Stimulated activated CD4-positive, alpha-beta T cell treated with anti-CD3 and anti-CD28 coated beads, Interleukin-12 subunit alpha, Interleukin-12 subunit beta, amount 100 ng/mL, for 24 hours (primary cell): ENCODE measurements at places on chromosomes 6 and 20.

DNA sequence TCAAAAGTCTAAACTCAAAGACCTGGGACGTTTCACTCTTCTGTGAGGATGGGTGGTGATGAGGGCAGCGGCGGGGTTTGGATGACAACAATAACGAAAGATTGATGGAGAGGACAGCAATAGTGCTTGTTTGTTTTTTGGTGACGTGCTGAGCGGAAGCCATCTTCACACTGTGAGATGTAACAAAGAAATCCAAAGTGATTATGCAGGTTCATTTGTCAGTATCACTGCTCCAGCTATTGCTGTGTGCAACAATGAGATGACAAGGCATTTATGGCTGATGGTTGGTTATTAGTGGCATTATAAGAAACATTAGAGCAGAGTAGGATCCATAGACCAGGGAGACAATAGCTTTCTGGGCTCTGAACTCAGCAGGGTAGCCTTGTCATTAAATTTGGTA lies 306.7 kb downstream of the RNF144B start:
- no peak for DNase-seq

DNA sequence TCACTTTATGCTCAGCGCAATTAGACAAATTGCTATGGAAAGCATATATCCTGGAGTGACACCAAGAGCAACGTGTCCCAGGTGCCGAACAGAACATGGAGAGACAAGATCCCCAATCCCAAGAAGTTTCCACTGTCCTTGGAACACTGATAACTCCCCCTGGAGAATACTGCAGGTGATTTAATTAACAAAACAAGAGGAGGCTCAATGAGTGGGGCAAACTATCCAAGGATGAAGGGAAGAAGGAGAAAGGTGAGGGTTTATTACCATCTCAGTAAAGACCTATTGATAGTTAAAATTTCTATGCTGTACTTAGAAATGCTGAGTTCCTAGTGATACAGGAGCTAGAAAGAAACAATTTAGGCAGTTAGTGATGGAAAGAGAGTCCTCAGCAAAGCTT lies 35.7 kb downstream of the EDN1 start:
- no peak for DNase-seq

DNA sequence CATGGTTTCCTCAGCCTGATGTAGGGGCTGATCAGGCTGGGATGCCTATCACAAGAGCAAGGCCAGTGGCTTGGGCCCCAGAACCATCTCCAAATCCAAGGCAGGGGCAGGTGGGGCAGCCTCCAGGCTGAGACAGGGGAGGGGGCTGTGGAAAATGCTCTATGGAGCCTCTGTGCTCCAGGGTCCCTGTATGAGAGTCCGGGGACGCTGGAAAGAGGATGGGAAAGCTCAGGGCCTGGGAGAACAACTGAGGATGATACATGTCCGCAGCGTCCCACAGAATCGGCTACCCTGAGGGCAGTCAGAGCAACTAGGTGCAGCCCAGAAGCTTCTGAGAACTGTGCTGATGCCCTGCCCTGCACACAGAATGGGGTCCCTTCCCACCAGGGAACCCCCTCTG lies 43.4 kb downstream of the CPXM1 start:
- DNase-seq, result no peak

GRCh38 chr20:17859616-17860232 lies 108.9 kb downstream of the SNX5 start:
- DNase-seq, result no peak

- no peak for DNase-seq
Measured at GRCh38 chr6:73667798-73668197, 14.0 kb upstream of the SLC17A5 start.

DNA sequence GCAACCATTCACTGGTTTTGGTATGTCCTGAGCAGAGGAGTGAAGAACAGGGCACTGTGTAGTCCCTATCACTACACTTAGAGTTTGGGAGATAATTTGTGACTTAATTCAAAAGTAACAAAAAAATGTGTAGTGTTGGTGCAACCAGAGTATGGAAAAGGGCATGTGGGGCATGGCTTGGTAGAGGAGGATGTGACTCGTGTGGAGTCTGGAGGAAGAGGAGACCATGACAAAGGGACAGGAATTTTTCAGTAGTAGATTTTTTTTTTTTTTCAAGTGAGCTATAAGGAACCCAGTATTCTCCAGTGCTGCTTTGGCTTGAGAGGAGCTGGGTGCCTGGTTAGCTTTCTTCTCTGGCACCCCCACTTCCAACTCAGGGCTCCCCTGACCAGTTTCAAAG lies 5.1 kb downstream of the MTRES1 start:
- no peak for DNase-seq

GRCh38 chr6:160348223-160349019 lies at the start of gene SLC22A3:
Gene SLC22A3, plus strand, starts transcription at chr6:160348378. Its CDS starts 42 bp downstream, at chr6:160348420.
- DNase-seq, result no peak

DNA sequence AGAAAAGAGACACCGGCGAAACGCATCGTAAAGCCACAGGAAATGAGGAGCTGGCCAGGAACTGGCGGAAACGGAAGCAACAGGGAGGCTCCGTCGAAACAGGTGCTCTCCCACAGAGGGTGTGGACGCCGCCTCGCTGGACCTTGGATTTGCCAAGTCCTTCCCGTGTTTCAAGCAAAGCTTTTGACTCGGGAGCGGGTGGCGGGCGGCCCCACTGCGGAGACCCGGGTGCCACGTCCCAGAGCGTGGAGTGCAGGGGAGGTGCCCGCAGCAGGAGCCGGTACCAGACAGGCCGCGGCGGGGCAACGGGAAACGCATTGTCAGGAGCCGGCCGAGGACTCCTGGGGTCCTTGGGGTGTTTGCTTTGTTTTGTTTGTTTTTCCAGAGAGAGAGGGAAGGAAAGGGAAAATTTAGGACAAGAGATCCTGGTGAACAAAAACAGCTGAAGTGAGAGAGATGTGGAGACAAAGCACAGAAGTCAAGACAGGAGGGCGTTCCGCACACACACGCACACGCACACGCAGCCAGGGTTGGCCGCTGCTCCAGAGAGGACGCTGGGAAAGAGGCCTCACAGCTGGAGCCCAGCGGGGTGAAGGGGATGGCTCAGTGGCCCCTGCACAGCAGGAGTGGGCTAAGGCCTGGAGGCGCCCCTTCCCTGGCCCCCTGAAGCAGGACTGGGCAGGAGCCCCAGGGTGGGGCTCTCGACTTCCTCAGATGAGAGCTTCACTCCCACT lies 50.9 kb upstream of the CHRNA4 start:
- DNase-seq, result no peak

DNA sequence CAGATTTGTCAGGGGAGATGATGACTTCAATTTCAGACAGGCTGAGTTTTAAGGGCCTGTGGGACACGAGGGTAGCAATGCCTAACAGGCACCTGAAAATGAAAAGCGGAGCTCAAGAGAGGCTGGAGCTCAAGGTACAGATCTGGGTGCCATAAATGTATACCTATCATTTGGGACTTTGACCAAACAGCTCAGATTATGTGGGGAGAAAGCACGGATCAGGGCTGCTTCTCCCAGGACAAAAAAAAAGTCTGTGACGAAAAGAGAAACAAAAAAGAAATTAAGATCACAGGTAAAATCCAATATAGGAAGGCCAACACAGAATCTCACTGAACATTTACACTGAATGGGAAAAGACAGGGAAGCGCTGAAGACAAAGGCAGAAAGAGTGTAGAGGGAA lies 1.9 kb downstream of the PRELID3B start:
- no peak for DNase-seq

- no peak for DNase-seq
Measured at GRCh38 chr6:132811276-132811675, 3.1 kb upstream of the RPS12 start.

- DNase-seq, result no peak
Measured at GRCh38 chr6:147509891-147510290, 1.4 kb downstream of the SAMD5 start.

- DNase-seq, result no peak
Measured at GRCh38 chr20:13382786-13383185, 161.7 kb downstream of the ISM1 start.

DNA sequence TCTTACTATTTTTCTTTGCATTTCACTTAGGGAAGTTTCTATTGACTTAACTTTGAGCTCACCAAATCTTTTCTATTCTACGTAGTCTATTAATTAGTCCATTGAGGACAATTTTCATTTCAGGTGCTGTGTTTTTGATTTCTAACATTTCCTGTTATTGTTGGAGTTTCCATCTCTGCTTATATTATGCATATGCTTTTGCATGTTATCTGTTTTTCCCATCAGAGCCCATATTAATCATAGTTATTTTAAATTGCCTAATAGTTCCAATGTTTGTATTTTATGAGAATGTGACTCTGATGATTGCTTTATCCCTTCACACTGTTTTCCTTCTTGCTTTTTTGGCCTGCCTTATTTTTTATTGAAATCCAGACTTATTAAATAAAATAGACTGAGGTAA lies 414.5 kb upstream of the OPRM1 start:
- no peak for DNase-seq

- DNase-seq, result no peak
Measured at GRCh38 chr6:37131104-37131959, 38.6 kb upstream of the PIM1 start.

DNA sequence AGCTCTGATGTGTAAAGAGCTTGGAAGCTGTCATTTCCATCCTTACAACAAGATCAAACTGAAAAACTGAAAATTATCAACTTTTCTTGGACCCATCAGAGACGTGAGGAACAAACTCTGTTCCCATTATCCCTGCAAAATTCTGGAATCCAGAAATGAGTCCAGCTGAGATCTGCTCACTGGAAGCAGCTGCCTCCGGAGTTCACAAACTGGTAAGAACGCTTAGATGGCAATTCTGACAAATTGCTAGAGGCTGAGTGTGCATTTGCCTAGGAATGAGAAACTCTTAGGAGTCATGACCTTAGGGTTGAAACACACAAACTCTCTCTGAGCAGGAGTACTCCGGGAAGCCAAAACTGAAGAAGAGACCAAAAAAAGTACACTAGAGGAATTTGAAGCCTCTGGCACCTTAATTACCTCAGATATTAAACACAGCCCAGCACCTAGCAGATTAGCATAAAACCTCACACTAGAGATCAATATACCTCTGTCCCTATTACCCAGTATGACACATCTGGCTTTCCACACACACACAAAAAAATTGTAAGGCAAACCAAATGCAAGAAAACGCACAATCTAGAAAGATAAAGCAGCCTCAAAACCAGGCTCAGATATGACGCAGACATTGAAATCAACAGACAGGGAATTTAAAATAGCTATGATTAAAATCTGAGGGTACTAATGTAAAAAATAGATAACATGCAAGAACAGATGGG lies 233.5 kb upstream of the SGK1 start:
- DNase-seq, result no peak

- DNase-seq, result no peak
Measured at GRCh38 chr6:123564361-123564760, 72.4 kb downstream of the TRDN start.

- DNase-seq, result no peak
Measured at GRCh38 chr6:64714073-64714472, 993.0 kb downstream of the EYS start.

DNA sequence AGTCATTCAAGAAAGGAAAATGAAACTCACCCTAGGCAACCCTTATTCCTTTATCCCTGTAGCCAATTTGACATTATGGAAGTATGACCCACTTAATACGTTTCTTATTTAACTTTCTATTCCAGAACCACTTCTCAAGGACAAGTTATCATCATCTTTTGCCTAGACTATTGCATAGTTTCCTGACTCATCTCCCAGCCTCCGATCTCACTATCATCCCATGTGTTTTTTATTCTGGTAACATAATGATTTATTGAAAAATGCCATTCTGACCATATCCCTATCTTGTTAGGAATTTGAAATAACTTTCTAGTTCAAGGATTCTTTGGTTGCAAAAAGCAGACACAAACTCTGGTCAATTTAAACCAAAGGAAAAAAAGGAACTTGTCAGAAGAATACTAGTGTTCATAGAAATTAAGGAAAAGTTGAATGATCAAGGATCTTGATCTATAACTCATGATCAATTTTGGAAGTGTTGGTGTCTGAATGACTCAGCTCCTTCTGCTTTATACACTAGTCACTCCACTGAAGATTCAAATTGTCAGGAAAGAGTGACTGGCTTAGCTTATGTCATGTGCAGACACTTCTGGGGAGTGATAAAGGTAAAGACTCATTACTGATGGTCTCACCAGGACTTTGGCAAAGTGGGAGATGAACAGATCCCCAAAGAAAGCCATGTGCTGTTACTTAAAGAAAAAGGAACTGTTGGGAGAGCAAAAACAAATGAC lies 8.5 kb upstream of the TINAG start:
- DNase-seq, result no peak

DNA sequence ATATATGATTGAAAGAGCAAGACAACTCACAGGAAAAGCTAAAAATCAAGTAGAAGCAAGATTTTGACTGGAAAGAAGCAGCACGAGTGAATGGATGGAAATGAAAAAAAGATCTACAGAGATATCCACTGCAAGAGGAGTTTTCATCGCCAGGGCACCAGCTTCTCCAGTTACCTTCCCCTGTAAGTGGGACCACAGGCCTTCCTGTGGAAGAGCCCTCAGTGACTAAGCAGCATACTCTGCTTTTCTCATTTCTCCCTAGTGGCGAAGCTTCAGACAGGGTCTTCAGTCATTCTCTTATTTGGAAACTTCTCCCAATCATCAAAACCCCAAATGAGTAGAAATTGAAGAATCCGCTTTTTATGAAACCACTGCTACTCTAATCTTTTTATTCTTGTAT lies 40.5 kb downstream of the ADGRB3 start:
- no peak for DNase-seq

DNA sequence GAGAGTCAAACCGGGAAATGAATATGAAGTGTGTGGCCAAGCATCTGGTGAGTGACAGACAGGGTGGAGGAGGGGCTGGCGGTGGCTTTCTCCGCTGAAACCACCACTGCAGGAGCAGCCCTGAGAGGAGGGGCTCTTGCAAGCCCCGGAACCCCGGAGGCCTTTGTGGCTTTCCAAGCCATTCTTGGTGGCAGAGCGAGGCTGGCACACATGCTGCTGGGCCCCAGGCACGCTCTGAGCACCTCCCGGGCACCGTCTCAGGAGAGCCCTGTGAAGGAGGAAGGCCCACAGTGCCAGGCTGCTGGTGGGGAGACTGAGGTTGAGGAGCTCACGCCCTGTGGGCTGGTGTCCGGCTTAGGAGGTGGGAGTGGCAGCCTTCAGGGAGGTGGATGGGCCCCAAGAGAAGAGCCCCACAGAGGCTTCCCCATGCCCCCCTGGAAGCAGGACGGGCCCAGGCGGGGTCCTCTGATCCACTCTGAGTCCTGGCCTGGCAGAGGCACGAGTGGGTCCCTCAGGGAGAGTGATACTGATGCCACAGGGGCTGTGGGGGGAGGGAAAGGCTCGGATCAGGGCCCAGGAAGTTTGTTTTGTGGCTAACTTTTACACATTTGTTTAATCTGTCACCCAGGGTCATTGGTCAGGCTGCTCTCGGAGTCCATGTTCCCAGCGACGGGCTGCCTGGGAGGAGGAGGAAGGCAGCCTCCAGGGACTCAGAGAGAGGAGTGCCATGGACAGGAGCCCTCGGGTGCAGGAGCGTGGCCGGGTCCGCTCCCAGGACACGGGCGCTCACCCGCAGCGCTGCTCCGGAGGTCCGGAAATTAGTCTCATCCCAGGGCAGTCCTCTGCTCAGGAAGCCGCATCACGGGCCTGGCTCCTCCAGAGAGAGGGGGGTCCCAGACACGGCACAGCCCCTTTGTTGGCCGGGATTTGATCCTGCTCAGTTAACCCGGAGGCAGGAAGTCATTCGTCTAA lies 170.7 kb downstream of the ERMARD start:
- DNase-seq, result no peak

GRCh38 chr6:164274493-164274892 lies 860.0 kb downstream of the QKI start:
- no peak for DNase-seq
